ENCODE measurements at places on chromosomes 11 and 22.

GRCh38 chr11:65121865-65122696 lies at the start of the genes FAU and MRPL49:
FAU (minus strand) TSS chr11:65122134; CDS start chr11:65121813, 321 bp downstream.
MRPL49 (plus strand) TSS chr11:65122321; CDS start chr11:65122347, 26 bp downstream.
- peak; percentile 98 for DNase-seq

GRCh38 chr11:4167758-4168157 lies 73.2 kb downstream of the RRM1 start:
- DNase-seq = no peak

GRCh38 chr11:67581469-67581868 lies 2.1 kb upstream of the GSTP1 start:
- no peak for DNase-seq

DNA sequence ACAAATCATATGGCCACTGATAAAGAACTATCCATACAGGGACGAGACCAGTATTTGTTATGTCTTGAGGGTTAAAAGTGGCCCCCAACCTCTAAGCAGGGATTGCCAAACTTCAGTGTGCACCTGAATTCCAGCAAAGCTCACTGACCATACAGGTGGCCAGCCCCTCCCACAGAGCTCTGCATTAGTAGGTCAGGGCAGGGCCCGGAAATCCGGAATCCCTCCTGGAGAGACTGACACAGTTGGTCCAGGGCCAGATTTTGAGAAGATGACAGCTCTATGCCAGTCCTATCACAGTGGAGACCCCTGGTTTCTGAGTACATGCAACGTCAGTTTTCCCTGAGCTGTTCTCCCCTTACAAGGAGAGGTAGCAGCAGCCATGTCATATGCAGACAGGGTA lies 20.8 kb downstream of the VPS37C start:
- DNase-seq = no peak

- DNase-seq = no peak
These were observed 31.6 kb upstream of the ME3 start for GRCh38 chr11:86703987-86704386.

- no peak for DNase-seq
These were observed 23.4 kb upstream of the CLNS1A start for GRCh38 chr11:77660947-77661346.

- peak; percentile 31 for DNase-seq
These were observed 12.0 kb downstream of the CSTPP1 start for GRCh38 chr11:46948378-46949131.

DNA sequence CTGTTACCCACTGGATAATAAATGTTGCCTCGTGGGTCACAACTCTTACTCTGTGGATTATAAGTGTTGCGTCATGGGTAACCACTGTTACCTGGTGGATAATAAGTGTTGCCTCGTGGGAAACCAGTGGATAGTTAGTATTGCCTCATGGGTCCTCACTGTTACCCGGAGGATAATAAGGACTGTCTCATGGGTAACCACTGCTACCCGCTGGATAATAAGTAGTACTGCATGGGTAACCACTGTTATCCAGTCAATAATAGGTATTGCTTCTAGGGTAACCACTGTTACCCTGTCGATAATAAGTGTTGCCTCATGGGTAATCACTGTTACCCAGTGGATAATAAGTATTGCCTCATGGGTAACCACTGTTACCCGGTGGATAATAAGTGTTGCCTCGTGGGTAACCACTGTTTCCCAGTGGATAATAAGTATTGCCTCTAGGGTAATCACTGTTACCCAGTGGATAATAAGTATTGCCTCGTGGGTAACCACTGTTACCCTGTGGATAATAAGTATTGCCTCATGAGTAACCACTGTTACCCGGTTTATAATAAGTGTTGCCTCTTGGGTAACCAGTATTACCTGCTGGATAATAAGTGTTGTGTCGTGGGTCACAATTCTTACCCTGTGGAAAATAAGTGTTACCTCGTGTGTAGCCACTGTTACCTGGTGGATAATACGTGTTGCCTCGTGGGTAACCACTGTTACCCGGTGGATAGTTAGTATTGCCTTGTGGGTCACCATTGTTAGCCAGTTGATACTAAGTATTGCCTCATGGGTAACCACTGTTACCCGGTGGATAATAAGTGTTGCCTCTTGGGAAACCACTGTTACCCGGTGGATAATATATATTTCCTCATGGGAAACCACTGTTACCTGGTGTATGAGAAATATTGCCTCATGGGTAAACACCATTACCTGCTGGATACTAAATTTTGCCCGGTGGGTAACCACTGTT lies 15.7 kb upstream of the NXPE4 start:
- DNase-seq = no peak

DNA sequence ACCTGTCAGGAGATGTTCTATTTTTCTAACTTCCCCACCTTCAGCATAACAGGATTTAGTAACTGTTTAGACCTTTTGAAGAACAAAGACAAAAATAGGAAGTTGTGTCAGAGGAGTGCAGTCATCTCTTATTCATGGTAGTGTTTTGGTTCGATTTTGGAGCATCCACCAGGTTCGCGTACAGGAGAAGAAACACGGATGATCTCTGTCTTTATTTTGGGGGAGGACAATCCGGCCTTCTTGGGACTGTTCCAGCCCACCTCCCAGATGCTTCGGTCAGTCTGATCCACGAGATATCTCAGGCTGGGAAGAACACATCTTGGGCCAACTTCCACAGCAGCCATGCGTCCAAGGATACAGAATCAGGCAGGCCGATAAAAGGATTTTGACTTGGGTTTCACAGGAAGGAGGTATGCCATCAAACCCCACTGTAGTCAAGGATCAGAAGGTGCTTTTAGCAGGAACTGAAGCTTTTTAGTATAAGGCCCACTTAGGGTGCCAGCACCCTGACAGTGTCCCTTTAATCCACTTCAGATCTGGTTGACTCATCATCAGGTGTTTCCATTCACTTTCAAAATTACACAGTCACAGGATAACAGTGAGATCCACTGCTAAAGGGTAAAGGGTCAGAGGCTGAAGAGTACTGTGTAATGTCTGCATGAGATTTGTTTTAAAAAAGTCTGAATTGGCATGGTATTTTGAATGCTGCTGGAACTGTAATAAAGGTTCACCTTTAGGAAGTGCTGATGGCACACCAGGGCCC lies 16.5 kb downstream of the PATZ1 start:
- DNase-seq = no peak

GRCh38 chr22:17434856-17435255 lies 65.6 kb downstream of the CECR2 start:
- no peak for DNase-seq

All from NCI-H2081 (cell line).